Tongue (tissue), 3 donors: ENCODE measurements at places on chromosomes 16 and 17. TPM values are rescaled to one million over a fixed set of nuclear protein-coding genes. Genes with fewer than 3 reads are reported as not detected.

DNA sequence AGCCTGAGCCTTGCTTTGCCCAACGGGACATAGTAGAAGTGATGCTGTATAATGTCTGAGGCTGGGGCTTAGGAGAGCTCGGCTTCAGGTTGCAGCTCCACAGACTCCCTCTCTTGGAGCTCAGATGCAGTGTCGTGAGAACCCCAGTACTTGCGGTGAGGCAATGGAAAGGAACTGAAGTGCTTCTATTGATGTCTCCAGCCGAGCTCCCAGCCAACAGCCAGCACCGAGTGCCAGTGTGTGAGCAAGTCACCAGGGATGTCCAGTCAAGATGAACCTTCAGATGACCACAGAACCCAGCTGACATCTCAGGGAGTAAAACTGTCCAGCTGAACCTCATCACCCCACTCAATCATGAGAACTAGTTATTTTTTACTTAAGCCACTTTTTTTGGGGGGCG lies 268.1 kb downstream of the IRF8 start:
- DNase-seq, result peak; percentile 41

DNA sequence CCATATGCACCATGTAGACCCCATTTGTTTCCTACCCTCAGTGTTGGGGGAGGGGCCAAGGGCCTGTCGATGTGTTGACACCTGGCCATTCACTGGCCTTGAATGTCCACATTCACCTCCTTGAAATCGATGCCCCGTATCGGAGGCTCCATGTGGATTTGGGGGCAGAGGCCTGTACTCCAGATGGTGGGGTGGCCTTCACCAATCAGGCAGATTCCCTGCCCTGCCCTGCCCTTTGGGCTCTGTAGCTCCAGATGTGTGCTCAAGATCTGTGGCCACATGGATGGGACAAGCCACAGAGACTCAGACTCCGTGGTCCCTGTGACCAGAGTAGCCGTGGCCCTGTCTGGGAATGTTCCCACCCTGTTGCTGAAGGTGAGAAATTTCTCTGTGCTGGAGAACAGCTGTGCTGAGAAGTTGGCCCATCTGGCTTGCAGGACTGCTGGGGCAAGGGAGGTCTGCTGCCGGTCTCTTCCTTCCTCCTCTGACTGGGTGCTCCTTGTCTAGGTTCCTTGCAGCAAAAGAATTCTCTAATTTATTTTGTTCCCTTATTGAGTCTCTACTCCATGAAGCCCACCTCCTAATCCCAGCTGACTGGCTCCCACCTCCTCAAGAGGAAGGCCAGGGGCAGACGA lies 221.3 kb downstream of the SEC14L1 start:
- DNase-seq, result no peak

GRCh38 chr16:83147244-83147643 lies 520.5 kb downstream of the CDH13 start:
- DNase-seq, result no peak

DNA sequence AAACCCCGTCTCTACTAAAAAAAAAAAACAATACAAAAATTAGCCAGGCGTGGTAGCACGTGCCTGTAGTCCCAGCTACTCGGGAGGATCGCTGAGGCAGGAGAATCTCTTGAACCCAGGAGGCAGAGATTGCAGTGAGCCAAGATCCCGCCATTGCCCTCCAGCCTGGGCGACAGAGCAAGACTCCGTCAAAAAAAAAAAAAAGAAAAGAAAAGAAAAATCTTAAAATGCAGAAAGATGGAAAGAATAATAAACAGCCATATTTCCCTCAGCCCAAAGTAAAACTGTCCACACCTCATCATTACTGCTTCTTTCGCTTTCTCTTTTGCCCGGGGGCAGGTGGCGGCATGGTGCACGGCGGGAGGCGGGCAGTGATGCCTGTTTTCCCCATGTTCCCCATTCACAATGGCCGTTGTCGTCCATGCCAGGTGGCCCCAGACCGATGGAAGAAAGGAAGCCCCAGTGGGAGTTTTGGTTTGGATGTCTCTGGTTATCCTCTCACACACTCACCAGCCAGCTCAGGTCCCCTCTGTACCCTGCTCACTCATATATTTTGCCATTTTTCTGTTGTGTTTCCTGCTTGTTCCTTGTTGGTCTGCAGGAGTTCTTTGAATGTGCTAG lies 37.0 kb upstream of the PEMT start:
- DNase-seq, result no peak

Gene TLCD3B
- total RNA-seq, result 0.82 TPM

Gene ASPHD1
- total RNA-seq, result 1.6 TPM
